A549 treated with ZK216348 at 1 μM for 4 hours (cell line): ENCODE measurements at places on chromosomes 1 and 21. TPM values are rescaled to one million over a fixed set of nuclear protein-coding genes. Genes with fewer than 3 reads are reported as not detected.

The C1orf87 gene
- not detected in 5 replicates for total RNA-seq

The TRIM45 gene
- total RNA-seq = 0.66 to 1.8 TPM (median 1.6 TPM) in 5 replicates

The ASPM gene
- total RNA-seq = 10.8 to 26.1 TPM (median 22.7 TPM) in 5 replicates

The ABCA4 gene
- total RNA-seq = 0.04 to 0.13 TPM (median 0.09 TPM) in 3 of 5 replicates, not detected in the others

The GSTM1 gene
- total RNA-seq = 0.35 TPM in 1 of 5 replicates, not detected in the others

The C1orf141 gene
- total RNA-seq = not detected in 5 replicates

The VPS13D gene
- total RNA-seq = 6.2 to 10.2 TPM (median 6.6 TPM) in 5 replicates

The NUDT17 gene
- 5.2 to 7.7 TPM (median 6.4 TPM) in 5 replicates for total RNA-seq

The GBP7 gene
- total RNA-seq = not detected in 5 replicates

The LCE1C gene
- not detected in 5 replicates for total RNA-seq

The PTGS2 gene
- total RNA-seq = 4.2 to 8.3 TPM (median 6.7 TPM) in 5 replicates

The TNFRSF1B gene
- total RNA-seq = 0.31 to 1.4 TPM (median 0.54 TPM) in 5 replicates

The ARHGEF16 gene
- 2.8 to 6.0 TPM (median 4.5 TPM) in 5 replicates for total RNA-seq

The PLA2G2D gene
- total RNA-seq = not detected in 5 replicates

The KRTAP6-1 gene
- total RNA-seq = not detected in 5 replicates

The KCNQ4 gene
- total RNA-seq = 0.19 to 0.33 TPM (median 0.25 TPM) in 5 replicates

The C8B gene
- total RNA-seq = not detected in 5 replicates

The GNB1 gene
- total RNA-seq = 175 to 218 TPM (median 209 TPM) in 5 replicates

The LCE6A gene
- not detected in 5 replicates for total RNA-seq

The SLC44A3 gene
- 1.3 to 2.5 TPM (median 1.6 TPM) in 5 replicates for total RNA-seq

The SUSD4 gene
- total RNA-seq = 0.19 to 0.79 TPM (median 0.72 TPM) in 5 replicates

The ATAD3C gene
- not detected in 5 replicates for total RNA-seq

The MRPL37 gene
- 76.4 to 94.5 TPM (median 93.6 TPM) in 5 replicates for total RNA-seq

The NMNAT2 gene
- total RNA-seq = 0.42 to 1.5 TPM (median 0.62 TPM) in 5 replicates

The ZNF593OS gene
- not detected in 5 replicates for total RNA-seq

The AGBL4 gene
- not detected in 5 replicates for total RNA-seq

The RIPPLY3 gene
- 0.43 to 0.71 TPM (median 0.53 TPM) in 5 replicates for total RNA-seq

The IFI44 gene
- 0.23 to 1.2 TPM (median 0.46 TPM) in 5 replicates for total RNA-seq

The MCOLN3 gene
- 2.4 to 3.9 TPM (median 3.5 TPM) in 5 replicates for total RNA-seq

The PTPN7 gene
- total RNA-seq = 0.05 to 0.26 TPM in 2 of 5 replicates, not detected in the others

The GBP2 gene
- 0.53 to 1.4 TPM (median 0.85 TPM) in 5 replicates for total RNA-seq

The RFX5 gene
- 21.1 to 26.2 TPM (median 24.6 TPM) in 5 replicates for total RNA-seq

The S100B gene
- not detected in 5 replicates for total RNA-seq

The CELA3B gene
- total RNA-seq = not detected in 5 replicates

The PLA2G2A gene
- not detected in 5 replicates for total RNA-seq

The KRTAP11-1 gene
- total RNA-seq = not detected in 5 replicates

The IRF6 gene
- 0.05 to 0.18 TPM (median 0.17 TPM) in 5 replicates for total RNA-seq

The ADCY10 gene
- total RNA-seq = 0.02 to 0.40 TPM (median 0.25 TPM) in 4 of 5 replicates, not detected in the other

The VCAM1 gene
- 0.06 TPM in 1 of 5 replicates, not detected in the others for total RNA-seq

The XKR8 gene
- 3.2 to 6.0 TPM (median 5.4 TPM) in 5 replicates for total RNA-seq

The CFAP45 gene
- total RNA-seq = 0.32 to 1.1 TPM (median 0.62 TPM) in 5 replicates

The SLC2A1 gene
- 91.3 to 124 TPM (median 112 TPM) in 5 replicates for total RNA-seq

The FAAH gene
- total RNA-seq = 0.65 to 1.5 TPM (median 1.0 TPM) in 5 replicates

The SPRR3 gene
- total RNA-seq = not detected in 5 replicates

The HNRNPR gene
- 164 to 229 TPM (median 176 TPM) in 5 replicates for total RNA-seq

The ITLN2 gene
- total RNA-seq = 0.14 to 1.1 TPM (median 0.36 TPM) in 5 replicates

The IQGAP3 gene
- total RNA-seq = 12.3 to 21.4 TPM (median 19.1 TPM) in 5 replicates

The CFAP74 gene
- 0.02 to 0.07 TPM in 2 of 5 replicates, not detected in the others for total RNA-seq

The SPAG17 gene
- total RNA-seq = not detected in 5 replicates

The AIM2 gene
- total RNA-seq = not detected in 5 replicates

The PIGM gene
- total RNA-seq = 3.0 to 5.1 TPM (median 4.9 TPM) in 5 replicates

The SPTA1 gene
- not detected in 5 replicates for total RNA-seq

The RHOC gene
- 360 to 386 TPM (median 367 TPM) in 5 replicates for total RNA-seq

The HAPLN2 gene
- total RNA-seq = 0.11 to 0.43 TPM (median 0.20 TPM) in 3 of 5 replicates, not detected in the others

The OR2AK2 gene
- not detected in 5 replicates for total RNA-seq

The INPP5B gene
- 4.0 to 5.0 TPM (median 4.2 TPM) in 5 replicates for total RNA-seq

The BGLAP gene
- 0.20 to 0.40 TPM (median 0.39 TPM) in 3 of 5 replicates, not detected in the others for total RNA-seq
